ENCODE measurements at places on chromosomes 5 and 9. TPM values are rescaled to one million over a fixed set of nuclear protein-coding genes. Genes with fewer than 3 reads are reported as not detected.

GRCh38 chr9:68760674-68761333 lies 55.8 kb downstream of the PIP5K1B start:
- DNase-seq, result no peak
- H3K4me1 ChIP-seq, result peaks cover 63% of the 10 kb centered on the region
- no peaks in the 10 kb centered on the region for H3K36me3 ChIP-seq
- no peak overlapping the region for H3K4me3 ChIP-seq
- H3K27ac ChIP-seq, result peak overlapping the region; percentile 34
- no peaks in the 10 kb centered on the region for H3K27me3 ChIP-seq

GRCh38 chr5:119274767-119275130 lies 81.1 kb upstream of the TNFAIP8 start:
- H3K4me3 ChIP-seq, result no peak overlapping the region
- no peaks in the 10 kb centered on the region for H3K36me3 ChIP-seq
- peak overlapping the region; percentile 5 for H3K27ac ChIP-seq
- peaks cover 44% of the 10 kb centered on the region for H3K4me1 ChIP-seq
- no peak for DNase-seq

NREP gene
- total RNA-seq, result 27.5 TPM

DNA sequence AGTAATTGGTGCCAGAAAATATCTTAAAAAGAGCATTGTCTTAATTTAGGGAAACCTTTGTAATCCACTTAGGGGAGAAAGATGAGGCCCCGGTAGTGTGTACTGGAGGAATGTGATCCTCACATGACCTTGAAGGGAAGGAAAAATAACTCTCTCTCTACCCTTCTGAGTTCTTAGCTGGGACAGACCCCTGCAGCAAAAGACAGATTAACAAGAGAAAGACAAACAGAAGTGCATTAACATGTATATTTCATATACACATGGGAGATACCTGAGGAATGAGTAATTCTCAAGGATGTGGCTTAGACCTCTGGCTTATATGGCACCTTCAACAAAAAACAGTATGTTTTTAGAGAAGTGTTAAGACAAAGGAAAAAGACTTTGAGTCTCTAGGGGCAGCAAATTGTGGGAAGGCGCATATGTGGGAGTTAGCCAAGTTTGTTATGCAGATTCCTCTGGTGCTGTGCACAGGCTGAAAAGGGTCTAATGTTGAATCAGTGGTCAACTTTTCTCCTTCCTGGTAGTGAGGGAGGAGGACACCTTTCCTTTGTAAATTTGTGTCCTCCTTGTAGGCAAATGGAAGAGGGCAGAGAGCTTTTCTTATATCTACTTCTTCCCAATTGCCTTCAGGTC lies 138.8 kb downstream of the LRRC70 start:
- no peak overlapping the region for H3K4me3 ChIP-seq
- no peaks in the 10 kb centered on the region for H3K27me3 ChIP-seq
- H3K4me1 ChIP-seq, result no peaks in the 10 kb centered on the region

GRCh38 chr5:11684607-11685006 lies 219.6 kb downstream of the CTNND2 start:
- no peaks in the 10 kb centered on the region for H3K36me3 ChIP-seq
- no peaks in the 10 kb centered on the region for H3K4me1 ChIP-seq
- H3K27ac ChIP-seq, result no peak overlapping the region
- DNase-seq, result no peak
- no peak overlapping the region for H3K4me3 ChIP-seq

GRCh38 chr5:120823328-120823727 lies 359.2 kb downstream of the PRR16 start:
- H3K36me3 ChIP-seq, result no peaks in the 10 kb centered on the region
- H3K4me1 ChIP-seq, result no peaks in the 10 kb centered on the region
- H3K4me3 ChIP-seq, result no peak overlapping the region
- no peaks in the 10 kb centered on the region for H3K27me3 ChIP-seq
- DNase-seq, result no peak

MARCHF3 gene
- total RNA-seq, result 35.7 TPM

EGFLAM gene
- total RNA-seq, result 8.9 TPM

DNA sequence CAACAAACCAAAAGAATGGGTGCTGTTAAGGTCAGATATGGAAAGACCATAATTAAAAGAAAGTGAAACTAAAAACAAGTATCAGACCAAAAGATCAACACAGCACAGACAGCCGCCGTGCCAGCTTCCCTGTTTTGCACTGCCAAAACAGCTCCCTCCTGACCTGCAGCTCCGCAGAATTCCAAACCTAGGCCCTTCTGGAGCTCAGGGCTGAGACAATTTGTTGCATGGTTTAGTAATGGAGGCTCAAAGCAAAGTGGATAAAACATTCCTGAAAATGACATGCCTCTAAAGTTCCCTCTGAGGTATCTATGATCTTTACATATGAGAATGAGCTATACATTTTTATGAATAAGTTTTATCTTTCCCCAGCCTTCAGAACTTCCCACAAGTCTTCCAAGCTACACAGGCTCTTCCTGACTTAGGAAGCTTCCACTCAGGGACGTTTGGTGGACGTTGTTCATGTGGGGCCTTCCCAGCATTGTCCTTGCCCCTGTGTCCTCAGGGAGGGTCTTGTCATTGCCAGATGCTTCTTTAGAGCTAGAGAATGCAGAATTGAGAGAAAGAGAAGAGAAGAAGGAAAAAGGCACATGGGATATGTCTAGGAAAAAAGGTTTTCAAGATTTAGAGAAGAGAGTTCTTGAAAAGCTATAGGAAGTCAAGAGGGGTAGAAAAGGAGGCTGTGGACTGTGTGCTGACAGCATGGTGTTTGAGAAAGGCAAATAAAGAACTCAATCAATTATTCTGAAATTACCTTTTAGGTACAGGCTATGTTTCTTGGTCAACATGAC lies 28.4 kb upstream of the SSBP2 start:
- no peaks in the 10 kb centered on the region for H3K27me3 ChIP-seq
- peaks cover 22% of the 10 kb centered on the region for H3K4me1 ChIP-seq
- peak overlapping the region; percentile 84 for H3K27ac ChIP-seq
- peak; percentile 58 for DNase-seq

LVRN gene
- 0.14 TPM for total RNA-seq

DNA sequence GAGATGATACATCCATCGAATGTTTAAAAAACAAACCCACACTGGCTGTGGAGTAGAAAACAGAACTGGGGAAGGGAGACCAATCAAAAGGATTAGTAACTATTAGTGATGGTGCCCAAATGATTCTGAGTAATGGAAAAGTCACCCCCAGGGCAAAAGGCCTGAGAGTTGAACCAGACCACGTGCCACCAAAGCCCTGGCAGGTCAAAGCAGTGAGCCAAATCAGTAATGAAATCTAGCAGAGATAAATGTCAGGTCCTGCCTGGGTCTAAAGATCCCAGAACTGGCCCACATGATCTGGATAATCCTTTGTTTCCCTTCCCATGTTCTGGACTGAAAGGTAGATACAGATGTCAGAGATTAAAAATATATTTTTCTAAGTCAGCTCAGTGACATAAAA lies 9.4 kb downstream of the OTULINL start:
- H3K27ac ChIP-seq, result no peak overlapping the region
- H3K4me1 ChIP-seq, result no peaks in the 10 kb centered on the region
- DNase-seq, result no peak
- no peak overlapping the region for H3K4me3 ChIP-seq
- H3K27me3 ChIP-seq, result peaks cover 6% of the 10 kb centered on the region
- H3K36me3 ChIP-seq, result no peaks in the 10 kb centered on the region

BSPRY gene
- 0.25 TPM for total RNA-seq

C5orf34 gene
- 0.22 TPM for total RNA-seq

STPG3 gene
- 0.58 TPM for total RNA-seq

- no peak overlapping the region for H3K27ac ChIP-seq
- no peak for DNase-seq
- H3K27me3 ChIP-seq, result peaks cover 93% of the 10 kb centered on the region
- no peak overlapping the region for H3K4me3 ChIP-seq
- H3K4me1 ChIP-seq, result no peaks in the 10 kb centered on the region
- no peaks in the 10 kb centered on the region for H3K36me3 ChIP-seq
These were observed 206.5 kb downstream of the PAX5 start for GRCh38 chr9:36827593-36827992.

GRCh38 chr5:138476918-138477317 lies 11.6 kb downstream of the EGR1 start:
- H3K4me3 ChIP-seq, result no peak overlapping the region
- H3K36me3 ChIP-seq, result no peaks in the 10 kb centered on the region
- peaks cover 12% of the 10 kb centered on the region for H3K27me3 ChIP-seq
- H3K27ac ChIP-seq, result no peak overlapping the region
- DNase-seq, result no peak
- H3K4me1 ChIP-seq, result no peaks in the 10 kb centered on the region

- no peak overlapping the region for H3K4me3 ChIP-seq
- H3K27ac ChIP-seq, result peak overlapping the region; percentile 99
- H3K4me1 ChIP-seq, result peaks cover 80% of the 10 kb centered on the region
- DNase-seq, result no peak
These were observed 8.2 kb upstream of the IRF1 start for GRCh38 chr5:132498686-132499271.

DNA sequence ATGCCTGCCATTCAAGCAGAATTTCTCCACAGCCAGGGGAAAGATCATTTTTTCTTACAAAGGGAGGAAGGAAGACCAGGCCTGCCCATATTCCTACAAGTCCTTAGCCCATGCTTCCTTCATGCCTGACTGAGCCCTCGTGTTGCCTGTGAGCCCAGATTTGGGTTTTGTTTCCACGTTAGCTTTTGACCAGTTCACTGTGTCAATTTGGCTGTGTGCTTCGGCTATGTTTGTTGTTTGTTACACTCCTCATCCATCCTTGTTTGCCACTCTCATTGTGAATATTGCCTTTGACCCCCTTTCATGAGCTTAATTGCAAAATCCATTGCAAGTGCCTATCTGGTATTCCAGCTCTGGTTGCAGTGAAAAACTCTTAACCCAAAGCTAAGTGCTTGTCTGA lies 84.7 kb upstream of the RIOK2 start:
- no peaks in the 10 kb centered on the region for H3K4me1 ChIP-seq
- no peak for DNase-seq
- no peak overlapping the region for H3K4me3 ChIP-seq
- H3K27ac ChIP-seq, result no peak overlapping the region

DNA sequence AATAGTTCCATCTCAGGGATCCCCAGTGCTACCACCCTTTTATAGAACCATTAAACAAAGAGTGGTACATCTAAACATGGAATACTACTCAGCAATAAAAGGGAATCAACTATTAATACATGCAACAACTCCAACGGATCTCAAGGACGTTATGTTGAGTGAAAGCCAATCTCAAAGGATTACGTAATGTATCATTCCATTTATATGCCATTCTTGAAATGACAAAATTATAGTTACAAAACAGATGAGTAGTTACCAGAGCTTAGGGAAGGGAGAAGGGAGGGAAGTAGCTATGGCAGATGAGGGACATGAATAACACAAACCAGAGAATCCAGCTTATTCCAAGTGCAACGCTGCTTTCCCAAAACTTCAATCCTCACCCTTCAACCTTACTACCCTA lies 69.5 kb downstream of the ACTL7B start:
- H3K27ac ChIP-seq, result peak overlapping the region; percentile 33
- H3K27me3 ChIP-seq, result no peaks in the 10 kb centered on the region
- no peak for DNase-seq

GRCh38 chr5:151585970-151586369 lies 5.2 kb downstream of the FAT2 start:
- no peaks in the 10 kb centered on the region for H3K4me1 ChIP-seq
- H3K36me3 ChIP-seq, result no peaks in the 10 kb centered on the region
- H3K4me3 ChIP-seq, result no peak overlapping the region
- DNase-seq, result peak; percentile 42

DNA sequence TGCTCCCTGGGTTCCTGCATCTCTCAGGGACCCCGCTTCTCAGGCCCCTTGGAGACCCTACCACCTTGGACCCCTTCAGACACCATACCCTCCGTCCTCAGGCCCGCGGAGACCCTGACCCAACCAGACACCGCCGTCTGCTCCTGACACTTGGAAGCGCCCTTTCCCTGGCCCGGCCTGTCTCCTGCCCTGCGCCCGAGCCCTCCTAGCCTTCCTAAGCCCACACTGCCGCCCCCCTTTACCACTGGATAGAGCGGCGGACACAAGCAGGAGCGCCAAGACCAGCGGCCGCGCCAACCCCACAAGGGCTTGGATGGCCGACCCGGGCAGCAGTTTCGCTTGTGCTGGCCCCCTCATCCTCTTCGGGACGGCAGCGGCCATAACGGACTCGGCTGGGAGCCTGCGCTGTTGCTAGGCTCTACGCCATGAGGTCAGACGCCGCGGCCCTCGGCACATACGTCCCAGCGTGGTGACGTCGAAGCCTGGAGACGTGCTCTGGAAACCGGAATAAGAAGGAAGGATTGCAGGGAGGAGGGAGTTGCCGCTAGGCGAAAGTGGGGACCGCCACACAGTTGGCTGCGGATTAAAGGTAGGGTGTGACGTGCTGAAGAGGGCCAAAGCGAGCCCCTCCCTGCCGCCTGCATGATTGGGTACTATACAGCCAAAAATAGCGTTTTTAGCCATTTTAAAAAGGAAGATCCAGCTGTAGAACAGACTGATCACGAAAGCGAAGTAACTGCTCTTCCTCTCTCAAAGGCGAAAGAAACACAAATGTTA lies at the start of gene C5orf15:
Gene C5orf15, minus strand, starts transcription at position 422 of the 777 bp plus-strand sequence. Its CDS starts 41 bp downstream, at position 381.
- peak within 1 kb of the TSS; percentile 96 for H3K4me3 ChIP-seq
- H3K36me3 ChIP-seq, result peaks cover 41% of the 10 kb centered on the region
- H3K27ac ChIP-seq, result peak within 1 kb of the TSS; percentile 96
- H3K27me3 ChIP-seq, result no peaks in the 10 kb centered on the region
- peak; percentile 97 for DNase-seq

GRCh38 chr5:14816999-14817761 lies 54.4 kb downstream of the ANKH start:
- H3K4me3 ChIP-seq, result no peak overlapping the region
- peaks cover 58% of the 10 kb centered on the region for H3K4me1 ChIP-seq
- H3K36me3 ChIP-seq, result no peaks in the 10 kb centered on the region

DNA sequence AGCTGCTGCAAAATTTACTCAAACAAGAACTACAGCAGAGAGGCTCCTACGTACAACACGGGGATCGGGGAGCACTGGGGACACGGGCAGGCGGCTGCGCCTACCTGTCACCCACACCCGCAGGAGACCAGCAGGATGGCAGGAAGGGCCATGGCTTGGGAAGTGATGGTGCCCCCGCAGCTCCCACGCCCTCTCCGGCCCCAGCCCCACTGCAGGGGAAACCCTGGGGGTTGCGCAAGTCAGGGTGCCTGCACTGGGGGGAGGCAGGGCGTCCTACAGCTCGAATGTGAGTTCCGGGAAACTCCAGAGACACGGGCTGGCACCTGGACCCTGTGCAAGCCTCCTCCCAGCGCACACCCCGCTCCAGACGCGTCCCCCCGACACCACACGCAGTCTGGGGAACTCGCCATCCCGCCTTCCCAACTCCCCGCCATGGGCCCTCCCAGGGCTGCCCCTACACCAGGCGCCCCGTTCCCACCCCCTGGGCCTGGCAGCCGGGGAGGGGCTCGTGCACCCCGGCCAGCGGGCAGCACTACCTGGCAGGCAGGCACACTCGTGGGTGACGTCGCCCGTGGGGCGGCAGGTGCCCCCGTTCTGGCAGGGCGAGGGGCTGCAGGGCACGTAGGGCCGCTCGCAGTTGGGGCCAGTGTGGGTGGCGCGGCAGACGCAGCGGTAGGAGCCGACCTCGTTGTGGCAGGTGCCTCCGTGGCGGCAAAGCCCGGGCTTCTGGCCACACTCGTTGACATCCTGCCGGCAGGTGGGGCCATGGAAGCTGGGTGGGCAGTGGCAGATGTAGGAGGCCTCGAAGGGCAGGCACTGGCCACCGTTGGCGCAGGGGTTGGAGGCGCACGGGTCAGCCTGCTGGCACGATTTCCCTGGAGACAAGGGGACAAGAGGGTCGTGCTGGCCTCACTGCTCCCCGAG lies 23.3 kb downstream of the NOTCH1 start:
- no peak overlapping the region for H3K4me3 ChIP-seq
- H3K27ac ChIP-seq, result peak overlapping the region; percentile 45
- peaks cover 70% of the 10 kb centered on the region for H3K4me1 ChIP-seq
- H3K36me3 ChIP-seq, result peaks cover 43% of the 10 kb centered on the region
- DNase-seq, result no peak
- no peaks in the 10 kb centered on the region for H3K27me3 ChIP-seq

SLC12A2 gene
- 11.5 TPM for total RNA-seq
